Activated naive CD4-positive, alpha-beta T cell treated with anti-CD3 and anti-CD28 coated beads, Interleukin-2, amount 50 U/mL, for 72 hours (primary cell): ENCODE measurements at places on chromosomes 5 and 9. TPM values are rescaled to one million over a fixed set of nuclear protein-coding genes. Genes with fewer than 3 reads are reported as not detected.
A peak's percentile ranks its signal among the peaks of the same experiment; 100 is the strongest.

The SLC44A1 gene
- total RNA-seq = 6.0 TPM

The MRPL22 gene
- total RNA-seq = 120 TPM

The TIMD4 gene
- total RNA-seq = 8.4 TPM

The CAMK4 gene
- total RNA-seq = 51.3 TPM

- DNase-seq = no peak
These were observed 361.2 kb downstream of the PIK3R1 start for GRCh38 chr5:68576805-68577204.

DNA sequence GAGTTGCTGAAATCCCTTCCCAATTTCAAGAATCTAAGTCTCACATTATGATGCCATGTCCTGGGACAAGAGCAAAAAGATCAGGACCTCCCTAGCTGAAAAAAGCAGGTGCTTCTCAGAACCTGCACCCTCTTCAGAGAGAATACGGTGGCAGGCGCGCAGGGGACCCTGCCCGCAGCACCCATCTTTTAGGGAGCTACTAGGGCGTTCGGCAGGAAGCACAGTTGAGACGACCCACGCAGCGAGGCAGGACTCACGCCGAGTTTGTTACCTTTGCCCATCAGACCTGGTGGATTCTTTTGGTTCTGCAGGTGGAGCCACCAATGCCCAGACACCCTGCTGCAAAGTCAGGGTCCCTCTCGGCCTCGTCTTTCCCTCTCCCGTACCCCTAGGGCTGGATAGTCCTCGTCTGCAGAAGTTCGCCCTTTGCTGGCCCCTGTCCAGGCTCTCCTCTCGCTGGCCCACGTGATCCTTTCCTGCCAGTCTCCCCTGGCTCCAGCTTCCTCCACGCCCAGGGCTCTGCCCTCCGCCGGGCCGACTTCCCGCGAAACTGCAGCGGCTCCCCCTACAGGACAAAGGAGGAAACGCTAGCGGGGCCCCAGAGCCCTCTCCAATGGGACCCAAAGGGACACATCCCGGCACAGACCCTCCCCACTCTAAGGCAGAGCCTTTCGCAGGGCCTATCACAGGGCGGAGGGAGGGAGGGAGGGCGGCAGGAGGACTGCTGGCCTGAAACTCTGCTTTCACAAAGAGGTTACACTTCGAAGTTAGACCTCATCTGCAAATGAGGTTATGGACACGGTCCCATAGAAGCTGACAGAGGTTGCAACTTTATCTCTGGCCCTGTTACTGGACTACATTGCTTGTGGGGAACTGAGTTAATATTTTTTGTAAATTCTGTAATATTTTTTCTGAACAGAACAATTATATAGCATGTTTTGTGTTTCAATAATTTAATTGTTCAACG, 28.8 kb downstream of the TMEM174 start:
- DNase-seq = peak; percentile 78

DNA sequence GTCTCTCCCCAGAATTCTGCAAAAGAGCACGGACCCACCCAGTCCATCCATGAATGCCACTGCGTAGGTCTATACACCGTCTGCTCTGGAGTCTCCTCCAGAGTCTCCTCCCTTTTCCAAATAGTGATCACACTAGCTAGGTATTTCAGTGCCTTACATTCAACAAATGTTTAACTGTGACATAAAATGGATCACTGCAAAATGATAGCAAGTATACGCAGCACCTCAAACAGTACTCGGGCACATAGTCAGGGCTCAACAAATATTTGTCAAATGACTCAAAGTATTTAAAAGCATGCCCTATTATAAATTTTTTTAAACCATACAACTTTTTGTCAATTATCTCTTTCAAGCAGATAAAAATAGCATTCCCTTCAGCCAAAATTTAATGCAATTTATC, 60.5 kb downstream of the TLE1 start:
- DNase-seq = no peak

DNA sequence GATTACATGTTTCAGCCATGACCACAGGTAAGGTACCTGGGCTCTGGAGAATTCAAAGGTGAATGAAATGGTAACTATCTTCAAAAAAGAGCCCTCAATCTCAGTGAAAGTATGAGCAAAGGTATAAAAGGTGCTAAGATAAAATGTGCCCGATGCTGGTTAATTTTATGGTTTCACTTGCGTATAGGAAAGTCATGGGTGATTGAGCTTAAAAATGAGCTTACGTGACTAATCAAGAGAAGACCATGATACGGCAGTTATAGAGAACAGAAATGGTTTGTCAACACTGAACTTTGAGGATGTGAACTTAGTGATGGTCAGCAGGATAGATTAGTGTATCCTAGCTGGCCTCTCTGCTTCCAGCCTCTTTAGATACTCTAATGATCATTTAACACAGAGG, 320.1 kb downstream of the DEPDC1B start:
- no peak for DNase-seq

DNA sequence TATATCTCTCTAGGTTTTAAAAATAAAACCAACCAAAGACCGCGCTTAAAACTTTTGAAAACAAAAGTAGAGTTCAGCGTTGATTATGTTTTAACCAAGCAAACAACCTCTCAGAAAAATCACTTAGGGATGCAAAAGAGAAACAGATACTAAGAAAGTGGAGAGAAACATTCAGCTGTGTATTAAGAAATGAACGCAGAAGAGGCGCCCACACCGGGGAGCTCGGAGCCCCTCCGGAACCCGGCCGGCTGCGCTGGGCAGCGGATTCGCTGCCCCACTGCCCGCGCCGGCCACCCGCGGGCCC, 1.4 kb downstream of the PITX1 start:
- DNase-seq = no peak

DNA sequence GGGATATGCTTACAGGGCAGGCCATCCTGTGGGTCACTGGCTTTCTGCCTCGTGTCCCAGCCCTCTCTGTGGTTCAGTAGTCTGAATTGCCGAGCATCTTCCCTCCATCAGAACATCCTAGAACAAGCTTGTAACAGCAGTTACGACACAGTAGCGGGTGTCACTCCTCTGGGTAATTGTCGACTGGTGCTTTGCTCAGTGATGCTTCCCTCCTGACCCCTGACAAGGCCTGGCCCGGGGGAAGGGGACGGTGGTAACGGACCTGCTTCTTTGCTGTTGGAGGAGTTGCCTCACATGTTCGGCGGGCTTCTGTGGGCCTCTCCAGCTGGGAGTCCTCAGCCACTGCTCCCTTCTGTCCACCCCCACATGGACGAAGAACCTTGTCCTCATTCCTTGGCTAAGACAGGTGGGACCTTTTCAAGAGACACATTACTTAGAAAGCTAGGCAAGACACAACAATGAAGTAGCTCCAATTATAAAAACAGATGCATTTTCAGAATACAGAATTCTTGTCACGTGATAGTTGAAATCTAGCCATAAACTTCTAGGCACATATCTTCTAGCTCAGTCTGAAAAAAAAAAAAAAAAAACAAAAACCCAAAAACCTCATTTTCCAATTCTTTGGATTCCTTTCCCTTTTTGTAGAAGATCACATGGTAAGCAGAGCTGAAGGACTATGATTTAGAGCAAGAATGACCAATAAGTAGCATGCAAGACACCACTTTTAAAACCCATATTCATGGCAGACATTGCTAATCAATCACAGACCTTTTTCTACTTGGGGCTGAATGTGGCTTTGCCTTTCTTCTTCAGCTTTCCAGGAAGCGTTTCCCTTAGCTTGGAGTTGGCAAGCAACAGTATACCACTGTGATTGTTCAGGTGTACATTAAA, 25.0 kb downstream of the HMCN2 start:
- DNase-seq = peak; percentile 16

- no peak for DNase-seq
These were observed 54.1 kb upstream of the ABL1 start for GRCh38 chr9:130780865-130781504.
